ENCODE measurements at places on chromosomes 13 and 19.
A peak's percentile ranks its signal among the peaks of the same experiment; 100 is the strongest.

- DNase-seq, result no peak
- H3K4me3 ChIP-seq, result no peak overlapping the region
- H3K36me3 ChIP-seq, result no peaks in the 10 kb centered on the region
- H3K27me3 ChIP-seq, result no peaks in the 10 kb centered on the region
- H3K27ac ChIP-seq, result no peak overlapping the region
Observed at GRCh38 chr19:57583104-57583520, 833 bp upstream of the ZIK1 start.

- no peaks in the 10 kb centered on the region for H3K27me3 ChIP-seq
- no peak overlapping the region for H3K27ac ChIP-seq
- H3K36me3 ChIP-seq, result no peaks in the 10 kb centered on the region
- DNase-seq, result no peak
Observed at GRCh38 chr19:46111376-46111775, 13.1 kb downstream of the IGFL3 start.

DNA sequence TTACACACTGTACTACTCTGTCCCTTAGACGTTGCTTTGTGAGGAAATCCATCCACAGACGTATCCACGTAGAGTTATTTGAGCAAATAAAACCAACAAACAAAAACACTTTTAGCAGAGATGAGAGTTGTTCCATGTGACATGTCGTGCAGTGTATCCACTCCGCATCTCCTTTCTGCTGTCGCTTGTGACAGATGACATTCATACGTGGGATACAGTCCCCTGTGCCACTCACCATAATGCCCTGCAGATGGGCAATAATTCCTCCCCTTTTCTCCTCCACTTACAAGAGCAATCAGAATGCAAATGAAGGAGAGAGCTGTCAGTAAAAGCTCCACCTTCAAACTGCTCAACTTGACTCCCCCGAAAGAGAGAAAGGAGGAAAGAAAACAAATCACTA, 26.0 kb downstream of the IRS2 start:
- H3K4me1 ChIP-seq, result peaks cover 34% of the 10 kb centered on the region
- no peak for DNase-seq
- peaks cover 7% of the 10 kb centered on the region for H3K36me3 ChIP-seq
- no peak overlapping the region for H3K4me3 ChIP-seq
- no peaks in the 10 kb centered on the region for H3K27me3 ChIP-seq
- H3K27ac ChIP-seq, result no peak overlapping the region

DNA sequence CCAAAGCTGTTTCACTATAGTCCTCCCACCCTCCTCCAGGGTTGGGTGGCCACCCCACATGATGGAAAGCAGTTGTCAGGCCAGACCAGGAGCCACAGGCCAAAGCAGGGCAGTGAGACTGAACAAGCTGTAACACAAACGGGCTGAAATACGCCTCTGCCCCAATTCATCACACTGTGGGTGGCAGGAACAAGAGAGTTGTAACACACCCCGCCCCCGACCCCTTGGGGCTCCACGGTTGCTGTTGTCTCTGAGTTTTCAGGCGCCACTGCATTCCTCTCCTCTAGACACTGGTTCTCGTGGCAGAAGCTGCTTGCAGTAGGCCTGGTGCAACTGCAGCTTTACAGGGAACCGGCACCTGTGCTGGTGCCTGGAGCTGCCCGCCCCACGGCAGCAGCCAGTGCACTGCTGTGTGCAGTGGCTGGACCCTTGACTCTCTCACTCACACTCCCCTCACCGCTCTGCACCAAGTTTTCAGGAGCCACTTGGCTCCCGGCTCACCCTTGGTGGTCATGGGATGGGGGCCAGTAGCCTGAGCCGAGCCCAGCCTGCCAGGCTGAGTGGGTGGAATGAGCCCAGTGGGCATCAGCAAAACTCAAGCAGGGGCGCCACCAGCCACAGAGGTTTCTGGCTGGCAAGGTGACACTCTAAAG, 1314.5 kb upstream of the MIR17HG start:
- no peaks in the 10 kb centered on the region for H3K4me1 ChIP-seq
- no peaks in the 10 kb centered on the region for H3K36me3 ChIP-seq
- H3K27me3 ChIP-seq, result no peaks in the 10 kb centered on the region

DNA sequence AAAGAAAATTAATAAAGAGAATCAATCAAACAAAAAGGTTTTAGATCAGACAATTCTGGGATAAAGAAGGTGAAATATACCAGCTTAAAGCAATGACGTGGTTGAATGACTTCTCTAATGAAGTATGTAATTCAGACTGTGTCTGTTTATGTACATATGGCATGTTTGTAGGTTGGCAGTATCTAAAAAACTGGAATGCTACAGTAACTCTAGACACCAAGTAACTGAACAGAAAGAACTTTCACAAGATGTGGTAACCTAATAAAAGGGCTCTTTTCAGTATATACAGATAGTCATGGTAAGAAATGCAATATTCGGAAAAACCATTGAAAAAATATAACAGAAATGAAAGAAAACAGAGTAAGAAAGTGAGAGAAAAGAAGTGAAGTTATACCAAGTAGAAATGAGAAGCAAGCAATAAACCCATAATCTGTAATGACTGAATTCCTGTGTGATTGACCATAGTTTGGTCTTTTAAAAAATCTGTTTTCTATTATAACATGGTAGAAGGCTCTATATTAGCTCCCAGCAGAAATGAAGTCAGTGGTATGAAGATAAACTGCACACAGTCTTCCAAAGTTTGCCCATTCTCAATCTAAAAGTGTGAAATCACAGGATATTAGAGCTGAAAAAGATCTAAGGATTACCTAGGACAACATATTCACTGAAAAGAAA, 31.4 kb downstream of the ELF1 start:
- DNase-seq, result no peak
- H3K27me3 ChIP-seq, result no peaks in the 10 kb centered on the region
- no peak overlapping the region for H3K27ac ChIP-seq
- H3K4me3 ChIP-seq, result no peak overlapping the region
- peaks cover 31% of the 10 kb centered on the region for H3K4me1 ChIP-seq

- no peak overlapping the region for H3K27ac ChIP-seq
- H3K4me3 ChIP-seq, result no peak overlapping the region
- no peaks in the 10 kb centered on the region for H3K27me3 ChIP-seq
Observed at GRCh38 chr13:110528371-110528770, 33.2 kb downstream of the RAB20 start.

DNA sequence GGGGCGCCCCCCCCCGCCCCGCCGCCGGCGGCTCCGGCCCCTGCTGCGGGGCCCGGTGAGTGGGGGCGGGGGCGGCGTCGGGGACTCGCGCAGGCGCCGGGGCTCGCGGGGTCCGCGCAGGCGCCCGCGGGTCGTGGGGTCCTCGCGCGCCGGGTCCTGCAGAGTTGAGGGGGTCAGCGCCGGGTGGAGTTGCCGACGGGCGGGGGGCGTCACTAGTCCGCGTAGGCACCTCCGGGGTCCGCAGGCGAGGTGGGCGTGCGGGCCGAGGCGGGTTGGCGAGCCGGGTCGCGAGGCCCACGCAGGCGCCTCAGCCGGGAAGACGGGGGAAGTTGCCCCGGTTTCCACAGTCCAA, 365 bp downstream of the PPP6R1 start:
- peaks cover 2% of the 10 kb centered on the region for H3K36me3 ChIP-seq
- peak overlapping the region; percentile 91 for H3K27ac ChIP-seq
- H3K4me1 ChIP-seq, result peaks cover 27% of the 10 kb centered on the region
- DNase-seq, result no peak
